AG09309 (cell line): ENCODE measurements at places on chromosomes 6 and 20.
A peak's percentile ranks its signal among the peaks of the same experiment; 100 is the strongest.

DNA sequence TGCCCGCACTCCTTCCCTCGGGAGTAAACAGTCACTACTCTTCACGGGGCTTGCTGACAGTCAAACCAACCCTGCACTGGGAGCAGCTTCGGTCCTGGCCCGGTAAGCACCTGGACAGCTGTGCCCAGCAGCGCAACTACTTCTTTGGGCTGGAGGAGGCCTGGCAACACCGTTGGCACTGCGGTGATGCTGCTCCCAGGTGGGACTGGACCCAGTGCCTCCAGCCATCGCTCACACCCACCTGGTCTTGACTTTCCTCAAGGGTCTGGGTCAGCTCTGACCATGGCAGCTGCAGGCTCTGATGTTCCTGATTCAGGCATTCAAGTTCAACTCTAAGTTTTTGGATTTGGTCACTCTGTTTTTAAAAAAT lies 53.8 kb downstream of the GINS1 start:
- no peak for DNase-seq

- DNase-seq: no peak
Observed at GRCh38 chr6:3272911-3273547, 14.3 kb downstream of the PSMG4 start.

- DNase-seq: no peak
Observed at GRCh38 chr20:18907353-18907752, 93.8 kb downstream of the SCP2D1 start.

DNA sequence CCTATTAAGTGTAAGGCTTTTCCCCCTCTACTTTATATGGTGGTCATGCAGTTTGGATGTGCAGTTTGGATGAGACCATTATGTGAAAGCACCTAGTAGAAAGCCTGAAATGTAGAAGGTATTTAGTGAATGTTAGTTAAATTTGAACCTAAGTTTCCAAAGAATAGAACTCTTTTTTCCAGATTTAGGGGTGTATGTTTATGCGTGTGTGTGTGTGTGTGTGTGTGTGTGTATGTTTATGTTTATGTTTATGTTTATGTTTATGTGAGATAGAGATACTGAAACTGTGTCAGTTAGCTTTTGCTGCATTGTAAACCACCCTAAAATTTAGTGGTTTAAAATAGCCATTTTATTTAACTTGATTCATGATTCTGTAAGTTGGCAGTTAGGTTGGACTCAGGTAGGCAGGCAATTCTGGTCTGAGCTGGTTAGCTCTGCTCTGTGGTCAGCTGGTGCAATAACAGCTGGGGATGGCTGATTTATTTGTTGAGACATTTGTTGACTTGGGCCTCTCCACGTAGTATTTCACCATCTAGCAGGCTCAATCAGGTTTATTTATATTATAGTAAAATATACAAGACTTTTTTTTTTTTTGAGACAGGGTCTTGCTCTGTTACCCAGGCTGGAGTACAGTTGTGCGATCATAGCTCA lies 54.0 kb downstream of the STK4 start:
- no peak for DNase-seq

- no peak for DNase-seq
Observed at GRCh38 chr6:26367114-26367513, 2.1 kb downstream of the BTN3A2 start.

DNA sequence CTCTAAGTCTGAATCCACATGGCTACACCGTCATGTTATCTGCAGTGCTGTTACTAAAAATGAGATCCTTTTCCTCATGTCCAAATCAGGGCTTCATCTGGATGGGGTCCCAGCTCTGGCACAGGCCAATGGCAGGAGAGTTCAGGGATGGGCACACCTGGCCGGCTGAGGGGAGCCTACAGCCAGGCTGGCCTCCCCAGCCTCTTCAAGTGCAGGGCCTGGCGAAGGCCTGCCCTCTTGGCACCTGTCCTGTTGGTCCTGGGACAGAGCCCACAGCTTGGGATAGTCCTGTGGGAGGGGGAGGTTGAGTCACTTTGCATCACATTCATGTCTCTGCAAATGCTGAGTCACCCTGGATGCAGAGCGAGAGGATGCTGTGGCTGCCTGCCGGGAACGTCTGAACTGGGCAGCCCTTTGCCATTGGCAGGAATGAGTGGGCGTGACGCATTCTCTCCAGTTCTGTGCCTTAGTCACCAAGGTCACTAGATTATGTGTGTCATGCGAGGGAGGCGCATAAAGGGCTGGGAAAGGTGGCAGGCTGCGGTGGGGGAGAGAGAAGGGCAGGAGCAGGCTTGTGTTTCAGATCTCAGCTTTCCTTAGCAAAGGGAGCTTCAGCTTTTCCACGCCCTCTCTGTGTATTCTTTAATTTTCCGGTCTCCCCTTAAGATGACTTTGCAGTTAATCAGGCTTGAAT lies 223.2 kb upstream of the ECI2 start:
- DNase-seq: peak; percentile 99

DNA sequence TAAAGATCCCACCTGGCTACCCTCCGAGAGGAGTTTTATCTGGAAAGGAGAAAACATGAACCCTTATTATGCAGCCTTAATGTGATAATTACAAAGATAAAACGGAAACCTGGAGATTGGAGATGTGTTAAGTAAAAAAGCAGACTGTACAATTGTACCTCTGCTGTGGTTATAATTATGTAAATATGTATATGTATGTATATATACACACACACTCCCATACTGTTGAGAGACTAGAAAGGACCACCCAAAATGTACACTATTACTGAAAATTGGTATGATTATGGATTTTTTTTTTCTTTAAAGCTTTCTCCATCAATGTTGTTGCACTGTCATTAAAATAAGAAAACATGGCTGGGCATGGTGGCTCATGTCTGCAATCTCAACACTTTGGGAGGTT lies 72.1 kb upstream of the BCLAF1 start:
- DNase-seq: no peak

- no peak for DNase-seq
Observed at GRCh38 chr6:97586344-97586743, 303.3 kb upstream of the MMS22L start.

GRCh38 chr6:4336778-4337442 lies 201.5 kb upstream of the ECI2 start:
- no peak for DNase-seq

GRCh38 chr20:1862663-1863053 lies 32.5 kb upstream of the SIRPA start:
- DNase-seq: no peak

GRCh38 chr20:32470940-32471339 lies 112.8 kb downstream of the ASXL1 start:
- DNase-seq: no peak

- DNase-seq: no peak
Observed at GRCh38 chr20:49636447-49636846, 68.5 kb upstream of the PTGIS start.

- no peak for DNase-seq
Observed at GRCh38 chr6:43488667-43489276, 11.4 kb downstream of the TJAP1 start.

DNA sequence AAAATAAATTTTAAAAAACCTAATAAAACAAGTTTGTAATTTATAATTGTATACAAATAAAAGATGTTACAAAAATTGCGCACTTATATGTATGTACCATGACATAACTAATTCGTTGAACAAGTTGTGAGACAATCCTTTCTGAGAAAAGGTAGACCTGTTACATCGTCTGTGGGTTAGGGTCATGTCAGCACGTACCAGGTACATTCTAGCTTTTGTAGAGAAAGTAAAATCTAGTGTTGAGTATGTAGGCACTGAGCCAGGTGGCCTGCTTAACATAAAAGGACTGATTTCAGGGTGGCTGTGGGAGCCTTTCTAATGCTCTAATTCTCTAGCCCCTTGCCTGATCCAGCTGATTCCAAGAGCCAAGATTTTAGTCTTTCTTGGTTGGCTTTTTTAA lies 10.4 kb downstream of the RPL7L1 start:
- DNase-seq: no peak

GRCh38 chr6:133551436-133551835 lies 310.3 kb downstream of the EYA4 start:
- no peak for DNase-seq

GRCh38 chr6:110831405-110831804 lies 16.1 kb upstream of the CDK19 start:
- DNase-seq: no peak

DNA sequence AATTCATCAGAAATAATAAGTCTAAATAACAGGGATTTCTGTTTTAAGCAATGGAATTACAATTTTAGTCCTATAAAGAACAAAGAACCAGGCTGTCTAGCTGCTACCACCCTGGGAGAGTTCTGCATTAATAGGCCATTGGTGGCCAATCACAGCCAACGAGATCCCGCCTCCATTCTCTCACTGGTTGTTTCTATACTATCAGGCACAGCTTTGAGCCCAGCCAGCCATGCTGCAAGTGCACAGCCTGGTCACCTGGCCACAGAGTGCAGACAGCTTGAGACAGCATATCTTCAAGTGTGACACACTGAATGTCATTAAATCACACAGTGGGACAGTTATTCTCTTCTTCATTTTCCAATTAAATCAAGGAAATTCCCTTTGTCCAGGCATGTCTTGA lies 16.1 kb upstream of the RAB22A start:
- no peak for DNase-seq

DNA sequence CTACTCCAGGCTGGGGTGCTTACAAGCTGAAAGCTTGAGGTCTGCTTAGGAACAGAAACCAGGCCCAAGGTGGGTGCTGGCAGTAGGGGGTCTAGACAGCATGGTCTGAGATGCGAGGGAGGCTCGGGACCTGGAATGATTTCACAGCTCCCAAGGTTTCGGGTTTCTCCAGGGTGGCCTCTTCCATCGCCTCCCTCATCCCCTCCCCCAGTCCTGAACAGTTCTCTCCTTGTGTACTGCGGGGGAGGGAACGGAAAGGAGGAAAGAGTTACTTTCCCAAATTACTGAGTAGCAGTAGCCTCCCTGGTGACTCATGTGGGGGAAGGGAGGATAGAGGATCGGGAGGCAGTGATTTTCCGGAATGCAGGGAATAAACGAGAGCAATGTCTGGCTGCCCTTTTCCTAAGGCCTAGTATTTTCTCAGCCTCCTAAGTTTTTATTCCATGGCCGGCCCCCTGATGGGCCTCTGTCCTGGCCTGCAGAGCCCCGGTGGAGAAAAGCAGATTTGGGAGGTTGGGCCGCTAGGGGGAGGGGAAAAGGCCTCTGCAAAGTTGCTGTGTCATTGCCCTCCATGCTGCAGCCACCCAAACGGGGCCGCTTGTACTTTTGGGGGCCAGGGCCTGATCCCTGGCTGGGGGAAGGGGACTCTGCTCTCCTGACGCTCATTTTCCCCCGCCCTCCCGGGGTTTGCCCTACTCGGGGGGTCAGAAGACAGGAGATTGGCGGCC lies 1.5 kb downstream of the BRD2 start:
- peak; percentile 89 for DNase-seq

GRCh38 chr6:89817481-89817880 lies 2.1 kb downstream of the MDN1 start:
- DNase-seq: no peak

DNA sequence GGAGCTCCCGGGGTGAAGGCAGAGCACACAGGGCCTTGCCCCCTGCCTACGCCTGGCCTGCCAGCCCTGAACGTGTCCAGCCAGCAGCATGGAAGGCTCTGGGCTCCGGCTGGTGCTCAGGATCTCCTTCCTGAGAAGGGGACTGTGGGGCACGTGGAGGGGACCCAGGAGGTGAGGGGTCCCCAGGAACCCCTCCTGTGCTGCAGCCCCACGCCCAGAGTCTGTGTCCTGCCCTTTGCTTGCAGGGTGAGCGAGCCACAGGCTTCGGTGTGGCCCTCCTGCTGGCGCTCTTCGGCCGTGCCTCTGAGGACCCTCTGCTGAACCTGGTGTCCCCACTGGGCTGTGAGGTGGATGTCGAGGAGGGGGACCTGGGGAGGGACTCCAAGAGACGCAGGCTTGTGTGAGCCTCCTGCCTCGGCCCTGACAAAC lies 22.3 kb downstream of the NPEPL1 start:
- no peak for DNase-seq

GRCh38 chr6:27303613-27304272 lies 8.3 kb downstream of the POM121L2 start:
- DNase-seq: no peak

DNA sequence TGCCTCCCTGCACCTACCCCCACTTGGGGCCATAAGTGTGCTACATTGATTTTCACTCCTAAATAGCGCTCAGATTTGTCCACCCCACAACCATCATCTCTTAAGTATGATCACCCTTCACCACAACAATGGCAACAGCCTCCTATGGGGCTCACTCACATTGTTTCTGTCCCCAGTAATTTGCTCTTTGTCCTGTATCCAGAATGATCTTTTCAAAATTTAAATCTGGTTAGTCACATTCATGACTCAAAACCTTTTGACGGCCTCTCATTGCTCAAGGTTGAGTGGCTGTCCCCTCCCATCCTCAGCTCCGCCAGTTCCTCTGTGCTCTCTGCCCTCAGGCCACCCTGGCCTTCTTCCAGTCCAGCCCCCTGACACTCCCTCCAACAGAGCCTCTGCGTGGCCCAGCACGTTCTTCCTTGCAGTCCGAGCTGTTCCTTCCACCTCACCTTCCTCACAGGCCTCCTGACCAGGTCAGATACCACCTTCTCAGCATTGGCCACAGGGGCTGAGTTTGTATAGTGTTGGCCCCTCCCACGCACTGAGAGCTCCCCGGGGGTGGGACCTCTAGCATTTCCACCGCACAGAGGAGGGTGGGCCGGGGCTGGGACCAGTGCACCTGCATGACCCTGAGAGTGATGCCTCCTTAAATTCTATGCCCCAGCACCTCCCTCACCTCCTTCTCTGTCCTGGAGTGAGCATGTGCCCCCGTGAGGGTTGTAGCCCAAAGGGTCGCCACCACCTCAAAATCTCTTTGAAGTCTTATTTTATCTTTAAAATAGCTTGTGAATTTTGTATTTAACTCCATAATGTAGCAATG lies 2.4 kb upstream of the PPP1R3G start:
- DNase-seq: peak; percentile 48

DNA sequence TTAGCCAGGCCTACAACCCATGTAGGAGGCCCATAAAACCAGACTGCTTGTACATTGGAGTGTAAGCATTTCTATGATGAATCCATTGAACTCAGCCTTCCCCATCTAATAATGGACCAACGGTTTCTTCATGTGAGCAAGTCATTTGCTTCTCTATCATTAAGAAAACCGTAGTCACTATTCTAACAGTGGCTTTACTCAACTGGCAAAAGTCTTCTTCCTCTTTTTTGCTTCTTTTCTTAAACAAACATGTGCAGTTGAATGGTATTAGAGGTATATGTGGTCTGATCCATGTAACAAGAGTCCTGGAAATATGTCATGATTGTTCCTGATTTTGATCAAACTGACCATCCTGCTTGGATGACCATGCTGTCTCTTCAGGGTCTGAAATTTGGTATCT lies 132.4 kb upstream of the STXBP5 start:
- DNase-seq: no peak

DNA sequence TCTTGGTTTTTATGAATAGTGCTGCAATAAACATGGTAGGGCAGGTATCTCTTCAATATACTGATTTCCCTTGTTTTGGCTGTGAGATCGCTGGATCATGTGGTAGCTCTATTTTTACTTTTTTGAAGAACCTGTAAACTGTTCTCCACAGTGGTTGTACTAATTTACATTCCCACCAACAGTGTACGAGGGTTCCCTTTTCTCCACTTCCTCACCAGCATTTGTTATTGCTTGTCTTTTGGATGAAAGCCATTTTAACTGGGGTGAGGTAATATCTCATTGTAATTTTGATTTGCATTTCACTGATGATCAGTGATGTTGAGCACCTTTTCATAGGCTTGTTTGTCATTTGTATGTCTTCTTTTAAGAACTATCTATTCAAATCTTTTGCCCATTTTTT lies 8.0 kb upstream of the ARG1 start:
- DNase-seq: no peak

GRCh38 chr20:37728635-37728983 lies 34.8 kb downstream of the CTNNBL1 start:
- no peak for DNase-seq

- DNase-seq: no peak
Observed at GRCh38 chr6:109103942-109104341, 8.6 kb downstream of the CEP57L1 start.

- no peak for DNase-seq
Observed at GRCh38 chr6:150541576-150541975, 58.1 kb upstream of the PLEKHG1 start.
